ENCODE measurements at places on chromosomes 3 and 15.

GRCh38 chr3:33173103-33173502 is 45.5 kb downstream of the SUSD5 start:
- DNase-seq: no peak

GRCh38 chr3:17645074-17645698 is 97.2 kb downstream of the TBC1D5 start:
- no peak for DNase-seq

DNA sequence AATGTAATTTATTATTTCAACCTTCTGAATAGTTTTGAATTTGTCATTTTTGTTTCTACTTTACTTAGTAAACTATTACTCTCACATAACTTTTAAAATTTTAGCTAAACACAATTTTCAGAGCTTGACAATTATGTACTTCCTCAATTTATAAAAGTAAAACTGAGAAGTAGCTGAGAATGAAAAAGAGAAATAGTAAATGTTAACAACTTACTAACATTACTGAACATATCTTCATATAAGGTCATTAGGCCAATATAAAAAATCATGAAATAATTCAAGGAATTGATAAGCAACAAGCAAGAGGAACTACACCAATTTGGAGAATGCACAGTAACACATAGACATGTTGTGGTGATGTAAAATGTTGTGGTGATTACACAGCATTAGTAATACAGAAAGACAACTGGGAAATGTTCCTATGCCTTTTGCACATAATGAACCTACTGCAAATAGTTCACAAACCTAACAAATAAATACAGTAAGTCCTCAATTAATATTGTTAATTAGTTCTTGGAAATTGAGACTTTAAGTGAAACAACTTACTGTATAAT is 137.9 kb downstream of the CBLB start:
- no peak for DNase-seq

DNA sequence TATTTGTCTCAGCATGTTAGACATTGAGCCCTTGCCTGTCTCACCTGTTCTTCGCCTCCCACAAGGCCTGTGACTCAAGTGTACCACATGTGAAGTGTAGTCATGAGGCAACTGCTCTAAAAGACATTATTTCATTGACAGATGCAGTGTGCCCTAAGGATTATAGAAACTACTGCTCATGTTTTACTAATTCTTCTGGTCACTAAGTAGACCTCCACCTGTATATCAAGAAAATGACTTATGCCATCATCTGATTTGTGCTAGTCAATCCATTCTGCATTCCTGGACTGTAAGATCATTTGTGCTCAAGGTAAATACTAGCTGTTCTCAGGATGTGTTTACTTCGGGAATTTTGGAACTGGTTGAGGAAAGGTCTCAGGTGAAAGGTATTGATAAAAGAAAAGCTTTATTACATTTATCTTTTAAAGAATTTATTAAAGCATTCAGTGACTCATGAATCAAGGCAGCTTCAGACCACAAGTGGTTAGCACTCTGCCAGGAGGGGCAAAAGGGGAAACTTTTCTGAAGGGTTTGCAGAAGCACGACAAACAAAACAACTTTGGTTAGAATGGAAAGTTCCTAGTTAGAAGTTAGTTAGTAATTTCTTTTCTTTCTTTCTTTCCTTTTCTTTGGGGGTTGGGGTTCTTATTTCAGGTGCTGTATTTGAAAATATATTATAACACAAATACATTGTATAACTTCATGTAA is 465.3 kb upstream of the CBLB start:
- peak; percentile 34 for DNase-seq

- no peak for DNase-seq
These were observed 140.0 kb downstream of the PLOD2 start for GRCh38 chr3:146020969-146021368.

DNA sequence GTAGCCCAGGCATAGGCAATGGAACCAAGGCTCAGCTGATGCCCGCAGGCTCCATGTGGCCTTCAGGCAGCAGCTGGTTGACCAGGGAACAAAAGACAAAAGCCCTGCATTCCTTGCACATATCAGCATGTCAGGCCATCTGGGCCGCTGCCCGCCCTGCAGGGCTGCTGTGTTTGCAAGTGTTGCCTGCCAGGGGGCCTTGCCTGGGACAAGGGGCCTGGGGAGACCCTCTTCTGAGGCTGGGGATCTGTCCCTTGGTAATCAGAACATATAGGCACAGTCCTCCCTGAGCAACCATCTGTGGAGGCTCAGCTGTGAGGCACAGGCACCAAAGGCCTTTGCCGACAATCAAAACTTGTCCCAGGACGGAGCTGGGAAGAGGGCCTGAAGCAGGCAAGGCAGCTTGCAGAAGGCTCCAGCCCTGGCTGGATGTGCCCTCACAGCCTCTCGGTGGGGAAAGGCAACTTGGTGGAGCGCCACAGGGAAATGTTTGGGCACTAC is 138.2 kb downstream of the TPRA1 start:
- no peak for DNase-seq

DNA sequence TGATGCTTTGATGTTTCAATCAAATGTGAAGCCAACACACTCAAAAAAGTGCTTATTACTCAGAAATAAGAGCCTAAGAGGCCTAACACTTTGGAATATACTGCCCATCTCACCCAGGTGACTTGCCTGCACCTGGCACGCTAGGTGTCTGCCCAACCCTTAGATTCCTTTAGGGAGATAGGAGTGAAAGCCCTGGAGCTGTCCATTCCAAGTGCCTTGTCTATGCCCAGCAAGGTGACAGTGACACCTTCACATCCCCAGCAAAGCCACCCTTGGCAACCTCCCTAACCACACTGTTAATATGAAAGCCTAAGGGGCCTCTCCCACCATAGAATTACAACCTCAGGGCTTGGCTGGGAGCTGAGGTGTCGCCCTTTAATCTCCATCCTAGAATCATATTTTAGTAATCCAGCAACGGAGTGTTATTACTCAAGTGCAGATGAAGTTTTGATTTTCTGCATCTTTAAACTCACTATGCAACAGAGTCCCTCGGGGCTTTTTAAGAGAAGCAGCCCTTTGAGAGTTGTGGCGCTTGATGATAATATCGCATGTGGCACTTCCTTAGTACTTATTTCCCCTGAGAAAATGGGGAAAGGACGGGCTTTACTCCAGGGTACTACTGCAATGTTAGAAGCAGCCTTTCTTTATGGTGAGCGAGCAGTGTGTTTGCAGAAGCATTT is 24.8 kb downstream of the ATP10A start:
- no peak for DNase-seq

- no peak for DNase-seq
These were observed 183.9 kb downstream of the PDCD6IP start for GRCh38 chr3:33982269-33982798.

DNA sequence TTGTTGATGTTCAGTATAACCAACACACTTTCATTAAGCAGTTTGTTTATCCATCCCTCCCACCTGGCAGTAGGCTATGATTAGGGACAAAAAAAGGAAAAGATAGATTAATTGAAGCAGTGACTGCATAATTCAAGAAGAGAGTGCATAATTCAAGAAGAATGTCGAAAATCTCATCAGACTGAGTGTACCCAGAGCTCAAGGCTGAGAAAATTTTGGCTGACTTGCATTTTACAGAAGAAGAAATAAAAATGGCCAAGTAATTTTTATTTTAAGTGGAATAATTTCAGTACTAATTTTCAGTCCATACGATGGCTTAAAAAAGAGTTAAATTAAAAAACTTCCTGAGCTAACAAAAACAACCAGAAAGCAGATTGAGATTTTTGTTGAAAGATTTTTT is 145.4 kb upstream of the LRRFIP2 start:
- no peak for DNase-seq

GRCh38 chr15:45548753-45549520 is 26.4 kb upstream of the SLC30A4 start:
- DNase-seq: no peak

DNA sequence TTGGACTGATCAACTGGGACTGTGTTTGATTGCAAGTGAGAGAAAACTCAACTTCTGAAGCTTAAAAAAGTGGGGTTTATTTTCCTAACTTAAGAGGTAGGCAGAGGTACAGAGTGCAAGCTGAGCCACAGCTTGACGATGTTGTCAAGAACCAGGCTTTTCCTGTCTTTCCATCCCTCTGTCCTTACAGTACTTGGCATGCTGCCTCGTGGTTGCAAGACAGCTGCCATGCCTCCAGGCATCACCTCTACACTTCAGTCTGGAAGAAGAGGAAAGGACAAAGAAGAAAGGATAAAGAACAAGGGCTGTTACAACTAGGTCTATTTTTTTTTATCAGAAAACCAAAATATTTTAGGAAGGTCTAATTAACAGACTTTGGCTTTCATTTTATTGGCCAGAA is 51.8 kb upstream of the GALNT15 start:
- no peak for DNase-seq

GRCh38 chr15:77731945-77732344 is 99.2 kb upstream of the LINGO1 start:
- no peak for DNase-seq

DNA sequence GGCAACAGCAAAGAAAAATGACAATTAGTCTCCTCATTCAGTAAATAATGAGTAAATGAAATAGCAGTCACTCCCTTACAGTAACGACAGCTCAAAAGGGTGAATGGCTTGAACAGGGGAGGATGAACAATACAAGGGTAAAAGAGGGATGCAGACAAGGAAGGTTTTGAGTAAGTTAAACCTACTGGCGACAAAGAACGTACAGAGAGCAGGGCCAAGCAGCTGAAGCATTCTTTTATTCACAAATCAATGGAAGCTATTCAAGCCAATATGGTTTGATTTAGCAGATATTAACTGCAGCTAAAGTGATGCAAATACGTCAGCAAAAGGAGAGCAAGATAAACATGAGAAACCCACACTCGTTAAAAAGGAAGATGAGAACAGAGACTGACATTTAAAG is 90.7 kb upstream of the ICE2 start:
- no peak for DNase-seq

DNA sequence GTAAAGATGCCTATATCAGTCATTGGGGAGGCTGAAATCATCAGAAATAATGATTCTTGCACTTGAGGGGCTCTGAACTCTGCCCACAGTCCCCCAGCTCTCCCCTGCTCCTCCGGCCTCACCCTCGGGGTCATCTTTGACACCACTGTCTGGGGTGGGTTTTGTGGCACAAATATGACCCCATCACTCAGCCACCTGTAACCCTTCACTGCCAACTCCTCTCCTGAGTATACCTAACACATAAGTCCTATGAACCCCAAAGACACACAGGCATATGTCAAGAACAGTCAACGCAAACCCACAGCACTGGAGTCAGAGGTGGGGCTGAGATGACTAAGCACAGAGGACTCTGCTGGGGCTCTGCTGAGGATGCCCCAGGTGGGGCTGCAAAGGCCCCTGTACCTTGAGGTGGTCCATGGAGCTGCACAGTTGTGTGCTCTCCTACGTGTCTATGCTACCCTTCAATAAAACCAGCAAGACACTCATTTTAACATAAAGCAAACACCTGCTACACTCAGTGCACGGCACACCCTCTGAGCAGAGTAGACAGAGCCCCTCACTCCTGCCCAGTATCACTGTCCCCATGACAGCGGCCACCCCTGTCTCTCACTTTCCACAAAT is 29.9 kb downstream of the SLC41A3 start:
- DNase-seq: no peak

DNA sequence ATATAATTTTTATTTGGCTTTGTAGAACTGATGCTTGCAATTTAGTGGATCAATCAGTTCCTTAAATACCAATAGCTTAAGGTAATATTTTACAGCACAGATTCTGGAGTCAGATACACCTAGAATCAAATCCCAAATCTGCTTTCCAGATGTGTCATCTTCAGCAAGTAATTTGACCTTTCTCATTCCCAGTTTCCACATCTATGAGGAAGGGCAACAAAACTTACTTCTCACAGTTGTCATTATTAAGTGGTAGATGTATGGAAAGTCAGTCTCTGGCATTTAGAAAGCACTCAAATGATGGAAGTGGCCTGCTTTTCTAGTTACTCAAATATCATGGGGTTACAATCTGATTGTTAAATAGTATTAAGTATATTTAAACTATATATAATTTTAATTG is 767.0 kb downstream of the CADM2 start:
- no peak for DNase-seq

DNA sequence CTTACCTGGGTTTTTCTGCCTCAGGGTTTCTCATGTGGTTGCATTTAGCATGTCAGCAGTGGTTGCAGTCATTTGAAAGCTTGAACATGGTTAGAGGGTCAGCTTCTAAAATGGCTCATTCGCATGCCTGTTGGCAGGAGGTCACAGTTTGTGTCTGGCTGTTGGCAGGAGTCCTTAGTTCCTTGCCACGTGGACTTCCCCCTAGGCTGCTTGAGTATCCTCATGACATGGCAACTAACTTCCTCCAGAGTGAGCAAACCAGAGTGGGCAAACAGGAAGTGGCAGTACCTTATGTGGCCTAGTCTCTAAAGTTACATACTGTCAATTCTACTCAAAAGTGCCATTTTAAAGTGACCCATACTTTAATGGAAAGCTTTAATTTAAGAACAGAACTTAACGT is 3.4 kb upstream of the UNC13C start:
- DNase-seq: no peak

Data from activated naive CD8-positive, alpha-beta T cell treated with anti-CD3 and anti-CD28 coated beads, Interleukin-2, amount 50 U/mL, for 16 hours (primary cell).